ENCODE measurements at places on chromosomes 12 and 14.

- DNase-seq, result no peak
Measured at GRCh38 chr12:88756153-88756552, 175.9 kb upstream of the KITLG start.

GRCh38 chr12:122452701-122453285 is 30.3 kb upstream of the CLIP1 start:
- no peak for DNase-seq

DNA sequence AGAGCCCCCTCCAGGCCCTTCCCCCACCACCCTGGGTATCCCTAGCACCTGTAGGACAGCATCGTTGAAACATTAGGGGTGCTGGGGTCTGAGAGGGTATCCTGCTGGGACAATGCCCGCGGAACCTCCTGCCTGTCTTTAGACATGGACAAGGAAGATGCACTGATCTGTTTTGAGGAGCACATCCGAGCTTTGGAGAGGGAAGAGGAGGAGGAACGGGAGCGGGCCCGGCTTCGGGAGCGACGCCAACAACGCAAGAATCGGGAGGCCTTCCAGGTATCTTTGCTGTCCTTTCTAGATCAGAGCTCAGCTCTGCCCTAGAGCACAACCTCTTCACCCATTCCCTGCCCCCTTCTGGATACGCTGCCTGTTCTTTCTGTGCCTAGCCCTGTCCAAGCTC is 13.2 kb downstream of the PRPF40B start:
- no peak for DNase-seq

DNA sequence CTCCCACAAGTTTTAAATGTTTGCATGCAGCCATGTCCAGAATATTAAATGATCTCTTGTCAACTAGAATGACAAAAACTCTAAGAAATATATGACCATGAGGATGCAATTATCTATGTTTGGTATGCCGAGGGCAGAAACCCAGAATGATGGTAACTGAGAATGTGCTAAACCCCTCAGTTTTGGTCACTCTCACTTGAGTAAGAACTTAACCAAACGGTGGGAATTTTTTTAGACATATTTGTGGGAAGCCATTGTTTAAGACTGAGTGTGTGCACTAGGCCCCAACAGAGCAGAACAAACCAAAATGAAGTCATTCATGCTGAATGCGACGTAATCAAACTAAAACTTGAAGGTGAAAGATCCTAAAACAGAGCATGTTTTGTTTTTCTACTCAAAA is 1927.9 kb upstream of the SEL1L start:
- no peak for DNase-seq

GRCh38 chr12:13326076-13326475 is 129.6 kb downstream of the EMP1 start:
- no peak for DNase-seq

GRCh38 chr12:22874151-22874550 is 249.2 kb downstream of the ETNK1 start:
- no peak for DNase-seq

DNA sequence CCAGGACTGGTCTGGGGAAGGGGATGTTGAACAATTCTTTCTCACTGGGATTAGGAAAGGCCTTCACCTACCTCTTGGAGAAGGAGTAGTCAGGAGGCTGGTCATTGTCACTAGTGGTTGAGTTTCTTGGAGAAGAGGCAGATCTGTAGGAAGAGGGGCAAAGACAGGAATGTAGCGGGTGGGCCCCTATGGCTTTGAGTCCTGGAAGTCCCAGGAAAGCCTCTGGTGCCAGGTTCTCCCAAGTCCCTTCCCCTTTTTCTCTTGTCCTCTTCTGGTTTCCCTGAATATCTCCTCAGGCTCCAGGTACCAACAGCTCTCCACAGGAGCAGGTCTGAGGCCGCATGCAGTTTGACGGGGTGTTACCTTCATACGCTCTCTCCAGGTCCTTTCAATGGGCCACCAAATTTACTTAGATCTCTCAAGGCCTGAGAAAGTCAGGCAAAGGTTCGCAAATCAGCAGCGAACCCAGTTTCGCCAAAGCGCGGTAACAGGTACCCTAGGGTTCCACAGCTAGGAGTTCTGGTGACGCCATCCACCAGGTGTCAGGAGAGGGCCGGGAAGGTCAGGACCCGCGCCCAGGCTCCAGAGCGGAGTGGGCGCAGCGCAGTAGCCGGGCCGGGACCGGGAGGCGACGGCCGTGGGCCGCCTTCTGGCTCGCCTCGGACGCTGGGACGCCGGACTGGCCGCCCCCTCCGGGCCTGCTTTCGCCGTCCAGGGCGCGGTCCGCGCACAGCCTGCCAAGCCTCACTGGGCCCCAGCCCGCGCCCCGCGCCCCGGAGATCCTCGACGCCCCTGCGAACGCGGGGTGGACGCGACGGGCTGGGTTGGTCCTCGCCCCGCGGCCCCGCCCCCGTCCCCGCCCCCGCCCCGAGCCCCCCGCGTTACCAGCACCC is 795 bp downstream of the SMAGP start:
- DNase-seq, result no peak

GRCh38 chr14:91215381-91215780 is 29.1 kb downstream of the GPR68 start:
- DNase-seq, result no peak

GRCh38 chr12:89995870-89996269 is 287.2 kb upstream of the ATP2B1 start:
- no peak for DNase-seq

DNA sequence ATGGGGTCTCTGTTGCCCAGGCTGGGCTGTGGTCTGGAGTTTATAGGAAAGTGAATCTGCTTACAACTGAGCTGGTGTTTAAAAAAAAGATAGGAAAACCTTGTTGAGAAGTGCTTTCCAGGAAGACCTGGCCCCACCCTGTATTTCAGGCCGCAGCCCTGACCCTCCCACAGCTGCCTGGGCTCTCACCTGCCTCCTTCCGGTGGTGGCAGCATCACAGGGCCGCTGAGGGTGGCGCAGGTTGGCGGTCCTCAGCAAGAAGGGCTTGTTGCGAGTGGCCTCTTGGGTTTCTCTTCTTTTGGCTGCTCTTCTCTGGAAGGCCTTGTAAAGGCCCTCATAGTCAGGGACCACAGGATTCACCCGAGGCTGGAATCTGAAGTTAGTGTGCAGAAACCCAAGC is 7.7 kb downstream of the FAM161B start:
- DNase-seq, result no peak

GRCh38 chr12:47557386-47557785 is 148.4 kb downstream of the RPAP3 start:
- peak; percentile 68 for DNase-seq

DNA sequence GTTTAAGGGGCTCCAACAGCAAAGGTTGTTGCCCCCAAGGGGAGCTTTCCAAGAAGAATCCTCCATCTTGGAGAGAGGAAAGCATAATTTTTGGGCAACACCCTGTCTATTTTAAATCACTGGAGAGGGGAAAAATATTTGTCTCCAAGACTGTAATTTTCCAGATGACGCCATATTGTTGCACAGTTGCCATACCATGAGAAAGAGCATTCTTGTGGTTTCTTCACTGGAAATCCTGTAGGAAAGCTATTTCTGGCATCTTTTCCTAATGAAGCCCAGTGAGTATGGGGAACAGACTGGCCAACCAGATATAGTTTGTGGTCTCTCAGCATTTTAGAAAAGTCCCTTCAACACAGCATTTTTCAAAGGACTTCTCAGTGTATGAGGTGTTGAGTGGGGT is 88.1 kb upstream of the MANSC4 start:
- no peak for DNase-seq
